H1 (cell line): ENCODE measurements at places on chromosomes 2 and 18.

DNA sequence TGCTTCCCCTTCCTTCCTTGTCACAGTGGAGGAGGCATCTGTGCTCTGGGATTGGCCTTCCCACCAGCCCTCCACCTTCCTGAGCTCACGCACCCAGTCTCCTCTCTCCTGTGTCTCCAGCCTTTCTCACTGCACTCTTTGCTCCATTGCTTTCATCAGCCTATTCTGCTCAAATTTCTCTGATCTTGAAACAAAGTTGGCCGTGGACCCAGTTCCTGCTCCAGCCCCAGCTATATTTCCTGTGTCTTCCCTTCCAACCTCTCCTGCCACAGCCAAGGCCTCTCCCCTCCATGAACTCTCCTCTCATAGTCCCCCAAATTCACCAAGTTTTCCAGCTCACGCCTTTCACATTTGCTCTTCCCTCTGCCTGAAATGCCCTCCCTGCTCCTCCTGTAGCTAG, 226.6 kb upstream of the AGAP1 start:
- DNase-seq: no peak

DNA sequence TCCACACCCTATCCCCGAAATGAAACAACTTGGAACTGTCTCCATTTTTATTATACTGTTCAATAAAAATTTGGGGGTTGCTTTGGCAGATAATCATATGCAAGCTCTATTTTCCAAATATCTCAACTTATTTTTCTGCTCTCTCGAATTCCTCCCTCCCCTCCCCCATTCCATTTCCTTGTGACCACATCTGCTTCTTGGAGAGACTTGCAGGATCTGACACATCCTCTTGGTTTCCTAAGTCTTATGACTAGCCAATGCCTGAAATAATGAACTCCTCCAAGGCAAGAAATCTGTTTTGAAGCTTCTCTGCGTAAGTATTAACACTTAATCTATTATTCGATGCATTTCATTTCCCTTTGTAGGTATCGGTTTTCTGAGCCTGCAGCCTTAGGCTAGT, 16.1 kb downstream of the TGIF1 start:
- DNase-seq: no peak

GRCh38 chr18:39371996-39372395, 1806.4 kb upstream of the CELF4 start:
- no peak for DNase-seq

DNA sequence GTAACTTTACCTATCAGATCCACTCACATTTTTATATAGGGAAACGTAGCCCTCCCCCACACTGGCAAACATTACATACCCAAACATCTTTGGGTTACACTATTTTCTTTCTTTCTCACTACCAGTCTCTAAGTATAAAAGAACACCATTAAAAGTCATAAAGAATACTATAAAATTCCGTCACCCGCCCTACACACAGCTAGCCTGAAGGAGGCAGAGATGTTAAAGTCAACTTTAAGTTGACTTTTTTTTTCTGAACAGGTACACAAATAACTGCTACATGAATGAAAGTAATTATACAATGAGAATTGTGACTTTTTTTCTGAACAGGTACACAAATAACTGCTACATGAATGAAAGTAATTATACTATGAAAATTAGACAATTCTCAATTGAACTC, 628.3 kb downstream of the NUP35 start:
- no peak for DNase-seq

DNA sequence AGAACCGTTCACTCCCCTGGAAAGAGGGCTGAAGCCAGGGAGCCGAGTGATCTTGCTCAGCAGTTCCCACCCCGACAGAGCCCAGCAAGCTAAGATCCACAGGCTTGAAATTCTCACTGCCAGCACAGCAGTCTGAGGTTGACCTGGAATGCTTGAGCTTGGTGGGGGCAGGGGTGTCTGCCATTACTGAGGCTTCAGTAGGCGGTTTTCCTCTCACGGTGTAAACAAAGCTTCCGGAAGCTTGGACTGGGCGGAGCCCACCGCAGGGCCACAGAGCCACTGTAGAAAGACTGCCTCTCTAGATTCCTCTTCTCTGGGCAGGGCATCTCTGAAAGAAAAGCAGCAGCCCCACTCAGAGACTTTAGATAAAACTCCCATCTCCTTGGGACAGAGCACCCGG, 180.8 kb downstream of the WDR7 start:
- DNase-seq: no peak
